ENCODE measurements at places on chromosomes 5 and 9.
A peak's percentile ranks its signal among the peaks of the same experiment; 100 is the strongest.

DNA sequence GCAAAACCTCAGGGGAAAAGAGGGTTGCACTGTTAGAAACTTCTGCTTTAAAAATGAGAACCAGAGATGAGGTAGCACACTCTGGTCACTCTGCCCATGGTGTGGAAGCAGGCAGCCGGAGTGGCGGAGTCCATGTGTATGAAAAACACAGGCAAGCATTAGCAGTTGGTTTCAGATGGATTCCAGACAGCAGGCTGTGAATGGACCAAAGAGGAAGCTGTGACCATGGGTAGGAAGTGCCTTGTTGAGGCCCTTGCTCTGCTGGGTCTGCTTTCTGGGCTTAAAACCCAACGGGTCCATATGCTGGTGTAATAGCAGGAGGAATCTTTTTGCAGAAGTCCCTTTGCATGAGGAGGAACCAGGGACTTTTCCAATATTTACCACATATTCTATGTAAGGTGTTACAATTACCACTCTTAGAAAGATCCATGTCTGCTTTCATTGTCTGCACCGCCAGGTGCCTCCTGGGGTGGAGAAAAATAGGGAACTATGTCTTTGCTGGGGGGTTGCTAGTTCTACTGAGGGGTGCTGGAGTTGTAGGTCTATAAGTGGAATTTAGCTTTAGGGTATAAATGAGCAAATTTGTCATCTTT is 77.0 kb downstream of the ANKRD55 start:
- DNase-seq, result no peak

- DNase-seq, result no peak
These were observed 24.3 kb upstream of the PRRC1 start for GRCh38 chr5:127492854-127493738.

DNA sequence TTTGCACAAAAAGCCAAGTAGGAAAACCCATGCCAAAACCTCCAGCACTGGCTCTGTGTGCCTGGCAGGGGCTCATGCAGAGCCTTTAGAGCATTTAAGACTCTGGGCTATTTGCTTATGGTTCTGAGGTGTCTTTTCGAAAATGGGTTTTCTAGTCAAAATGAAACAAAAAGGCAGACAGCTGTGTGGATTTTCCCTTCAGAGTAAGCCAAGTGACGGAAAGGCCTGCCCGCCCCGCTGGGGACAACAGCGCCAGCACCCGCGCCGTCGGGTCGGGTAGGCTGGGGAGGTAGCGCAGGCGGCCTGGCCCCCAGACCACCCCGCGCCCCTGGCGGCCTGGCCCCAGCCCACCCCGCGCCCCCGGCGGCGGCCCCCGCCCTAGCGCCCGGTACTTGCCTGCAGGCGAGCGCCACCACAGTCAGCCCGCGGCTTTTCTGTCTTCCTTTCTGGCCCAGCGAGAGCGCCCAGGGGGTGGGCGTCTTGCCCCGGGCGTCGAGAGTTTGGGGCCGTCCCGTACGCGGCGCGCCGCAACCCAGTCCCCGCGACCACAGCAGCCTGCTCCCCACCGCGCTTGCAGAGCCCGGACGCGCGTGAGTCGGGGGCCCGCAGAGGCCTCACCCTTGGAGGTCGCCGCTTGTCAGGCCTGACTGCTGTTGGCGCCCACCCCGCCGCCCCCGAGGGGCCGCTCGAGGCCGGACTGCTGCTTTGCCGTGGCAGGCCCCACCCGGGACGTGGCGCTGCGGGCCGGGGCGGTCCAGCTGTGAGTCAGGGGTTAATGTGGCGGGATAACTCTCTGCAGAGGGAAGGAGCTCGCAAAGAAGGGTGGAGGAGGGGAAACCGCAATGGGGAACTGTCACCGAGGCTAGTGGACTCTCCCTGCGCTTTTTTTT is at the start of gene TICAM2:
Gene TICAM2 (minus strand): TSS at position 779 of the 890 bp plus-strand sequence. CDS start 21,223 bp downstream, outside the sequence.
- peak; percentile 5 for DNase-seq

DNA sequence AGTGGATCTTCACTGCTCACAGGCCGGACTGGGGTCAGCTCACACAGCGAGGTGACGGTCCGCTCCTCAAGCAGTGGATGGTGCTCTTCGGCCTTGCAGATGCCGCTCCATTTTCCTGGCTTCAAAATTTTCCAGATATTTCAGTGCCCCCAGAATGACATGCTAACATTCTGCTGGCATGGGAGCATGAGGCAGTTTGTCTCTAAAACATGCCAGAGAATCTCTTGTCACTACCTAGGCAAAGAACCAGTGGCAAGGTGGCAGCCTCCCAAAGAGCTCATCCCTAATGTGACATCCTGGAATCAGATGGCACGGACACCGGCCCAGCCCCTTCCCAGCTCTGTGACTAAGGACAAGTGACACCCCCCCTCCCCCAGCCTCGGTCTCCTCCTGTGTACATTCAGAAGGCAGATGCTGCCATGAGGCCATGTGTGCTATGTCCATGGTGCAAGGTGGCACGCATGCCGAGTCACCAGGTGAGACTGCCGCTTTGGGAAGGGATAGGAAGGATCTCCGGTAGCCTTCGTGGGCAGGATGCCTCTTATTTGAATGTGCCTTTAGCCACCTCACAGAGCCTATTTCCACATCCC is 2.7 kb downstream of the S1PR3 start:
- DNase-seq, result no peak

DNA sequence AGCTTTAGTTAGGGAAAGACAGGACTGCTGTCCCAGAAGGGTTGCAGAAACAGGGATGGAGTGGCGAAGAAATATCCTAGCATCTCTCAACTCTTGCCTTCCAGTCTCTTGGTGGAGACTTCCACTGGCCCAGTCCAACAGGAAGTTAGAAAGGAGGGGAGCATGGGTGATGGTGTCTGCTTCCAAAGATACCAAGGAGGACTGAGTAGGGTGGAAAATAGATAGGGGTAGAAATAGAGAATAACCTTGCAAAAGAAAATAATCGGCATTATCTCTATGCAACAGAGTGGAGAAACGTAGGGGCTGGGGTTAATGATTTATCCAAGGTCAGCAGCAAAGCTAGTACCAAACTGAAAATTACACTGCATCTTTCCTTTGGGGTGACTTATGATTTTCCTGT is 242.3 kb downstream of the PSAT1 start:
- DNase-seq, result no peak

DNA sequence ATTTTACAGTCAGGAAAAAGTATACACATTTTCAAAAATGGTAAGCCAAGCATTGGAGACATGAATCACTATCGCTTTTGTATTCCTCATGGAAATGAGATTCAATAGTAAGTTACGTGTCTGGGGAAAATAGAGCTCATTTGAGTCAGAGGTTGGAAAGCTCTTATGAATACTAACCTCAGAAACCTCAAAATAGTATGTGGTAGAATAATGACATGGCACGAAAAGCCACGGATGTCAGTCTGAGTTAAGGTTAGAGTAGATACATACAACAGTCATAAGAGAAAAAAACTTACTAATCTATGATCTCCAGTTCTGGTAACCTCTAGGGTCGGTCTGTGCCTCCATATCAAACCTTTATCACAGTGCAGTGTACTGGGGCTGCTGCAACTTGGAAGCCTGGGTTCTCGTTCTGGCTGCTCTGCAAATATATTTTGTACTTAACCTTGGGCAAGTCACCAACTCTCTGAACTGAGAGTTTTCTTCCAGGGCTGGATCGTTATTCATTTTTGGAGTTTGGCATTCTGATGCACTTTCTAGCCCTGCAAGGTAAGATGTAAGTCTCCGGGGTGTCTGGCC is 31.8 kb downstream of the MAP1B start:
- DNase-seq, result no peak

DNA sequence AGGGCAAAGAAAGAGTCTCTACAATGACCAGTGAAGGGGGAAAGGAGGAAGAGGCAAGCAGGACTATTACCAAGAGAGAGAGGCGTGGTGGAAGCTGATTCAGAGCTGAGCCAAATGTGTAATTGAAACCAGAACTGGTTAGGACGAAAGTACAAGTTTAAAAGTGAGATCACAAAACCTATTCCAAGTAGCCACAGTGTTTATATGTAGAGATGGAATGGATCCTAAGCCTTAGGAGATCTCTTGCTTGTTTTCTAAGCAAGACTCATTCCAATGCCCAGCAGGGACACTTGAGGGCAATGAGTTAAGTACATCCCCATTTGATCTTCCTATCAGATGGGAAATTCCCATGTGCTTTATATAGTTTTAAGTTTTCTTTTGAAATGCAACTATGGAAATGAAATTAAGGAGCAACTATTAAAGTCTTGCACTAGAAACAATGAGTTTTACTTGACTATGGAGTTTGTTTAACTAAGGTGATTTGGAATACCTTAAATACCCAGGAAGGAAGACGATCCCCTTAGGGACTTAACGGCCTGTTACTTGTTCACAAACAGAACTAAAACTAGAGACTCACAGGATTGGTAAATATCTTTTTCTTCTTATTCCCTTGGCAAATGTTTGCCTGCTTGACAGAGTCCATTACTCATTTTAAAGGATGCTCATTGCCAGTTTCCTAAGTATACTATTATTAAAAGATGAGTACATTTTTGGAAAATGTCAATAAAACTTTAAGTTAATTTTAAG is 51.1 kb upstream of the SNX2 start:
- DNase-seq, result no peak

DNA sequence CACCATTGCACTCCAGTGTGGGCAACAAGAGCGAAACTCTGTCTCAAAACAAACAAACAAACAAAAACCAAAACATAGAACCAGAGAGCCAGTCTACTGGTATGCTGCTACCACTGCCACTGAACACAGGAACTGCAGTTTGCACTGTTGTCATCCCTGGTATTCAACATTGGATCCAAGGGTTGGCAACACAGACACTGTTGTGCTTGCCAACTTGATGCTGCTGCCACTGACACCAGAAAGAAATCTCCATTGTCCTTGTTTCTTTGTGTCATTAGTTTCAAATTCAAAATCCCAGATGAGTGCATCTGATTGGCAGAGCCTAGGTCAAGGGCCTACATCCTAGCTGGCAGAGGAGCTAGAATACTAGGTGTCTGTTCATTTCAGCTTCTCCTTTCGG is 16.2 kb downstream of the HINT1 start:
- no peak for DNase-seq

GRCh38 chr9:371349-371748 is 156.7 kb downstream of the DOCK8 start:
- DNase-seq, result no peak

GRCh38 chr5:69305512-69305911 is 27.1 kb downstream of the CCDC125 start:
- DNase-seq, result no peak
